IgD-negative memory B cell (primary cell): ENCODE measurements at places on chromosomes 2 and 18. TPM values are rescaled to one million over a fixed set of nuclear protein-coding genes. Genes with fewer than 3 reads are reported as not detected.

The FSHR gene
- polyA plus RNA-seq: not detected

The NT5C1B gene
- 0.55 TPM for polyA plus RNA-seq

The XPO1 gene
- polyA plus RNA-seq: 34.3 TPM

The LINC00305 gene
- polyA plus RNA-seq: not detected

The MDH1B gene
- polyA plus RNA-seq: not detected

The SCYGR1 gene
- not detected for polyA plus RNA-seq
